CD4-positive, alpha-beta T cell treated with Interleukin-17A for 1 hour (primary cell): ENCODE measurements at places on chromosomes 5 and 9.

DNA sequence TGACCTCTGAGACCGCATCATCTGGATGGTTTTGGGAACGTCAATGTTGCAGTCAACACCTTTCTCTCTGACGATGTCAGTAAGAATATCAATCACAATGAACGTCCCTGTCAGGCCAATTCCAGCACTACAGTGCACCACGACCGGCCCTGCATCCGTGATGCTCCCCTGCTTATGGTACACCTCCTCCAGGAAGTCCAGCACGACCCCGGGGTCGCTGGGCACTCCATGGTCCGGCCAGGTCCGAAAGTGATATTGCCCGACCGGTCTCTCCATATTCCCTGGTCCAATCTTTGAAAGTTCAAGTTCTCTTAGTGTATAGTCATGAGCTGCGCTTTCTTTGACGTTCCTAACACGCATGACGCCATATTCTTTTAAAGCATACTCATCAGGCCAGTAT is 203.6 kb upstream of the PRDM9 start:
- no peak for DNase-seq

DNA sequence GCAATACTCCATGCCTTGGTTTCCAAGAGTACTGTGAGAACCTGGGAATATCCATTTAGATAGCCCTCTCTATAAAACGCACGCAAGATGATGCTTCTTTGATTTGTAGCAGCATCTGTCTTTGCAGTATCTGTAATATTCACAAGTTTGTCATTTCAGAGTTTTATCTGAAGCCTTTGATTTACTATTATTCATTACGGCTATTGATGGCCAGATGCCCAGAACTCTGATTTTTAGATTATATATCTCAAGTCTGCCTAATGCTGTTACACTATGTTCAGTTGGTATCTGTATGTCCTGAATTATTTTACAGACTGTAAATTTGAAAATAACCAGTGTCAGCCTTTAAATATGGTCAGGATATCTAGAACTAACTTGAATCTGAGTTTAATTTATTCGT is 233.3 kb downstream of the FAM170A start:
- DNase-seq, result no peak

GRCh38 chr9:78422309-78422708 is 125.4 kb downstream of the PSAT1 start:
- no peak for DNase-seq

GRCh38 chr9:37301042-37301853 is 121.2 kb upstream of the GRHPR start:
- no peak for DNase-seq

- DNase-seq, result no peak
These were observed 65.7 kb upstream of the PHYKPL start for GRCh38 chr5:178298283-178298807.

GRCh38 chr5:93589829-93590215 is 6.8 kb downstream of the NR2F1 start:
- DNase-seq, result no peak

GRCh38 chr5:82523633-82524032 is 245.5 kb upstream of the RPS23 start:
- no peak for DNase-seq

- no peak for DNase-seq
These were observed 409.2 kb downstream of the CETN3 start for GRCh38 chr5:90000351-90000750.

DNA sequence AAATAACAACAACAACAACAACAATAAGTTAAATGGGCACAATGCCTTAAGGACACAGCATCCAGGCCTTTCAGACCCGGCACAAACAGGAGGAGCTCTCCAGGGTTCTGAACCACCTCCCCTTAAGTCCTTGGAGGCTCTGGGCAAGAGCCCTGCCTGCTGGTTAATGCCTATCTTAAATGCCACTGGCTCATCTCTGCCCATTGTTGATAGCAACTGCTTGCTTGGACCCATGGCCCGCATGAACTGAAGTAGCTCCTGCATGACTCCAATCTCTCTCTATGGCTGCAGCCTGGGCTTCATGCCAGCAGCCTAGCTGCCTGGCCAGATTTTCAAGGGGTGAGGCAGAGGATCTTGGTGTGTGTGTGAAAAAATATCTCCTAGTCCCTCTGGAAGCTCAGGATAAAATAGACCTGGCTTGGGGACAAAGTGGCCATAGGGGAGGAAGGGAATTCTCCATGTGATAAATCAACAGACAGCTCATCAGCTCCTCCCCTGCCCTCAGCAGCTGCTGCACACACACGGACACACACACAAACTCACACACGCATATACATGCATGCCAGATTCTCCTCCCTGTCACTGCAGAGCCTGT is 27.4 kb downstream of the FAM219A start:
- no peak for DNase-seq

DNA sequence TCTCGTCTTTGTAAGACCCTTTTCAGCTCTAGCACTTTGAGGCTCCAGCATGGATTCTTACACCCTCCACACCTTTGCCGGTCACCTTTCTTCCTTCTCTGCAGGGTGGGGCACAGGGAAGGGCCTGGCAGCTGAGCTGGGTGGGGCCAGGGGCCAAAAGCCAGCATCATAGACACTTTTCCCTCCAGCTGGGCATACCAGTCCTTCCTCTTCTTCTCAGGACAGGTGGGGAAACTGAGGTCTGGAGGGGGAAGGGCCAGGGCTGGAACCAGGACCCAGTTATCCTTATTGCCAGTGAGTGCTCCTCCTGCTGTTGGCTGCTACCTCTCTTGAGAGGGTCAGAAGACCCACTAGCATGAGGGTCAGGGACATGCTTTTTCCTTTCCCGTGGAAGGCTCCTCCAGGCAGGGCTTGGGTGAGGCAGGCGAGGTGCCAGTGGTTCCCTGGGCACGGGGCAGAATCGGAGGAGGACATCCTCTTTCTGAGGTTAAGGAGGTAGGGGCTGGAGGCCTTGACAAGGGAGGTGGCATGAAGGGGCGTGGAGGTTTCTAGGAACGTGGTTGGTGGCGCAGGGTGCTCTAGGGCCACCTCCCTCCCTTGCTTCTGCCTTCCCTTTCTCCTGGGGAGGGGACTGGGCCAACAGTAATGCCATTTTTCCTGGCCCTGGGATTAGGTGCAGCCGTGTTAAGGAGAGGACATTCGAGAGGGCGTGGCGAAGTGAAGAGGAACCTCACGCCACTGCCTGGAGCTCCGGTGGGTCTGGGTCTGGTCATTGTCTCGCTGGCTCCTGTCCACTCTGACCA is at the start of gene NDST1:
Gene NDST1 (plus strand): TSS at position 658 of the 803 bp plus-strand sequence. CDS start 13,124 bp downstream, outside the sequence.
- DNase-seq, result no peak

GRCh38 chr9:128689820-128690683 is 1.0 kb downstream of the SET start:
- DNase-seq, result peak; percentile 74

- no peak for DNase-seq
These were observed 25.3 kb upstream of the SLC1A1 start for GRCh38 chr9:4464911-4465513.

DNA sequence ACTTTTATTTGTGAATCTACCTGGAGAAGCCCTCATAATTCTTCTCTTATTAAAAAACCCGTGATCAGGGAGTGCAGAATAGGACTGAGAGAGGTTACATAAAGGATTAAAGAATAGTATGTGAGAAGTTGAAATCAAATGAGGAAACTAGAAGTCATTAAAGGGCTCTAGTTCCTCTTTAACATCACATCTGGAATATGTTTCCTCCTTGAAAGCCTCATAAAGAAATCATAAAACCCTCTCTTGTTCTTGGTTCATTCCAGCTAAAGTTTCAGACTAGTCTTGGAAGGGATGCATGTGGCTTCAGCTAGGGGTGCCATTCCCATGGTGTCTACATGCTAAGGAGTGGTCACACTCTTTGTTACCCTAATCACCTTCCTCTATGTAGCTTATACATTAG is 5.7 kb upstream of the C5orf46 start:
- DNase-seq, result no peak

GRCh38 chr5:10046676-10047075 is 203.0 kb downstream of the ATPSCKMT start:
- DNase-seq, result no peak

DNA sequence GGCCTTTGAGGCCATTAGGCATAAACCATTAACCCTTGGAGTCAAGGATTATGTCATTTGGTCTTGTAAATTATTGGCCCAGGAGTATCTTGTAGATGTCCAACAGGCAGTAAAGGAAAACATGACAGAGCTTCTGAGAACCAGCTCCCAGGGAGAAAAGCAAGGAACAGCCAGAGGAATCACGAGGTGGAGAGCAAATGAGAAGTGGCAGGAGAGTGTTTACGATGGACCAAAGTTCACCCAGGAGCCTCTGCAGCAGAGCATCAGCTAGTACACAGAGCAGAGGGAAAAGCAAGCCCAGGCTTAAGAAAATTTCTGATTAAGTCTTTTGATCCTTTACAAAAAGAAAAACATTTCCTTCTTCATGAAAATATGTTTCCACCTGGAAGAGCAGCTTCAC is 206.2 kb downstream of the NDUFS4 start:
- DNase-seq, result no peak

DNA sequence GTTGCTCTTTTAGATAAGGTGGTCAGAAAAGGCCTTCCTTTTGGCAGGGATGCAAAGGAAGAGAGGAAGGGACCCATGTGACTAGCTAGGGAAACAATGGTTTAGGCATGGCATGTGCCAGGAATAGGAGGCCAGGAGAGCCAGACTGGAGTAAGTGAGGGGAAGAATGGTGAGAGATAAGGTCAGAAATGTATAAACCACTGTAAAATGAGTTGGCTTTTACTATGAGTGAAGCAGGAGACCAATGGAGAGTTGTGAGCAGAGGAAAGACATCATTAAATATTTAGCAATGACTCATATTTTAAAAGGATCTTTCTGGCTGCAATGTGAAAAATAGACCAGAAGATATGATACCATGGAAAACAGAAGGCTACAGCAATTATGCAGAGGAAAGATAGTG is 50.9 kb downstream of the AP3B1 start:
- DNase-seq, result no peak

GRCh38 chr5:140148508-140148907 is 22.8 kb downstream of the IGIP start:
- no peak for DNase-seq

- DNase-seq, result no peak
These were observed 279.0 kb upstream of the TLE4 start for GRCh38 chr9:79292731-79293280.

DNA sequence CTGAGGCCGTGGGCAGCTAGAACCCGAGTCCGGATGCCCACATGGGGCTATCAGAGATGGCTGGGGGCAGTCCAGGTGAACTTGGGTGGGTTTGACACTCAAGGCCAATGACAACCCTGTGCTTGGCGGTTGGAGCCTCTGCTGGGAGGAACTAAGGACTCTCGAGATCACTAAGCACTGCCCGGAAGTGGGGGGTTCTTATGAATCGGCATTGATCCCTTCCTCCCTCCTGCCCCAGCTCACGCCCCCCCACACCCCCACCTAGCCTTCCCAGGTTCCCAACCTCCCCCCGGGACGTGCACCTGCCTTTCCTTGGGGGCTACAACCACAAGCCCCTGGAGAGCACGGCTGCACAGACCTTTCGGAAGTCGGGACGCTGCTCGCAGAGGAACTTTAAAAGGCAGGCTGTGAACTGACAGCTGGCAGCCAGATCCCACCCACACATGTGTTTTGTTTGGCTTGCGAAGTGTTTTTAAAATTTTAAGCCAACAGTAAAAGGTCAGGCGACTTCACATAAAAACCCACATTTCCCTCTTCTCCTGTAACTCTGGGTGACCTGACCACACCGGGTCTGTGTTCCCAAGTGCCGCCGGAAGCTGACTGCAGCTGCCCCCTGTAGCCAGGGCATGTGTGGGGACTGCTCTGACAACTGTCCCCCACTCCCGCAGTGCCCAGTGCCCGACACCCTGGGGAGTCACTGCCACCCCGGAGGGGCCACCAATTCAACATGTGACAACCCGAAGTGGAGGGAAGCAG is 5.1 kb upstream of the RALGDS start:
- DNase-seq, result peak; percentile 67

GRCh38 chr9:105993921-105994715 is 299.8 kb downstream of the TMEM38B start:
- DNase-seq, result no peak

- no peak for DNase-seq
These were observed 1939.8 kb downstream of the EFNA5 start for GRCh38 chr5:105730982-105731381.

GRCh38 chr5:67030289-67031056 is 166.1 kb downstream of the CD180 start:
- DNase-seq, result no peak

- peak; percentile 62 for DNase-seq
These were observed 13.1 kb downstream of the LRRC26 start for GRCh38 chr9:137156567-137157375.

DNA sequence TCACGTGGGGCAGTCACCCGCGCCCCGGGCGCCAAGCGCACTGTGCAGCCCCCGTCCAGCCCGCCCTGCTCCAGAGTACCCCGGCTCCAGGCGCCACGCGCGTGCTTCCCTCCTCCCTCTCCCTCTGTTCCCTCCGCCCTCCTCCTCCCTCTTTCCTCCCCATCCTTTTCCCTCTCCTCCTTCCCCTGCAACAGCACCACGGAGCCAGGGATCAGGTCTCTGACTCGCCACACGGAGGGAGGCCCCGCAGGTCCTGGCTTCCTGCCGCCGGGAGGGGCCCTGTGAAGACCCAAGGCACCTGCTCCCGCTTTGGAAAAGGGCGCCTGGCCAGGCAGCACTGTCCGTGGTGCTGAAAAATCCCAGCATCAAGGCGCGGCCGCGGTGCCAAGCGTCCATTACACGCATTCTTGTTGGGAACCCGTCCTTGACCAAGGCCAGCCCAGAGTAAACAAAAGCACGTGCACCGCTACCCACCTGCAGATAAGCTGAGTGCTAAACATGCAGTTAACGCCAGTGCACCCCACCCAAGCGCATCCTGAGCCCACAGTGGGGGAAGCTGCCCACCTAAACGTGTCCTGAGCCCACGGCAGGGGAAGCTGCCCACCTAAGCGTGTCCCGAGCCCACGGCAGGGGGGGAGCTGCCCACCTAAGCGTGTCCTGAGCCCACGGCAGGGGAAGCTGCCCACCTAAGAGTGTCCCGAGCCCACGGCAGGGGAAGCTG is 21.7 kb downstream of the SLC6A18 start:
- DNase-seq, result no peak

GRCh38 chr5:112201141-112201540 is 217.9 kb downstream of the EPB41L4A start:
- no peak for DNase-seq

DNA sequence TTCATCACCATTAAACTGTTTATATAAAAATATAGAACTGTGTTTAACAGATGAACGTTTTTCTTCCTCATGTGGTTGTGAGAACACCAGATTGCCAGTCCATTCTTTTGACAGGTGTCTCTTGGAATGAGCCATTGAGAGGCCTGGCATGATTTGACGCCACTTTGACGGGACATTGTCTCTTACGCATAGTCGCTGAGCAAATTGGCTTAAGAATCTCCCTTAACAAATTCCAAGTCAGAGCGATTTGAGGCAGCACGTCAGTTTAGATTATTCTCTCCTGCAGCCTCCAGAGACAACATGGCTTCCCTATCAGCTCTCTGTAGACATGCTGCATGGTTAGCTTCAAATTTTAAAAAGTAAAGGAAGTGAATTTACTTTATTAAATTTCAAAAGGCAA is 510.7 kb upstream of the ACO1 start:
- DNase-seq, result no peak

GRCh38 chr5:57710126-57710525 is 227.5 kb upstream of the ACTBL2 start:
- DNase-seq, result no peak
